Cortex of kidney (tissue), 1 donor: ENCODE measurements at places on chromosomes 1 and 21.

DNA sequence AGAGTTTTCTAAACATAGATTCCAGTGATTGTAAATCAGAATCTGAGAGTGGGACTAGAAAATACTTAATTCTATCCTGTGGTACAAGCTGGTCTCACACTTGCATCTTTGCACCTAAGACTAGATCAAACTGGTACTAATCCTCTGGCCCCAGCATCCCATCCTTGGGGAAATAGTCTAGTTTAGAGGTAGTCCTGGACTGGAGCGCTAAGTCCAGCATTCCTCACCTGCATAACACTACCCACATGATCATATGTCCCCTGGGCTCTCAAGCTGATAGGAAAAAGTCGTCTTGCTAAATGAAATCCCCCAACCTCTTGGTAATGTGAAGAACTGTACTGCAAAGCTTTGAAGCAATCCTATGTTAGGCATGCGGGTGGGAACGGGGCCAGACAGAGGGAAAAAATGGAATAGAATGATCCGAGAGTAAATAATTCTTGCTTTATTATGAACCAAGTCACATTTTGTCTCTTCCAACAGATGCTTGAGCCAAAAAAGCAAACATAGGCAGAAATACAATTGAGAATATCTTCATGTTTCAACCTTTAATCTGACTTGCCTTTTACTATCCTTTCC lies 4.8 kb downstream of the COX20 start:
- DNase-seq: no peak

- no peak for DNase-seq
These were observed 68.9 kb upstream of the CLDN14 start for GRCh38 chr21:36548866-36549265.

GRCh38 chr21:45250272-45250671 lies 37.4 kb downstream of the POFUT2 start:
- no peak for DNase-seq

DNA sequence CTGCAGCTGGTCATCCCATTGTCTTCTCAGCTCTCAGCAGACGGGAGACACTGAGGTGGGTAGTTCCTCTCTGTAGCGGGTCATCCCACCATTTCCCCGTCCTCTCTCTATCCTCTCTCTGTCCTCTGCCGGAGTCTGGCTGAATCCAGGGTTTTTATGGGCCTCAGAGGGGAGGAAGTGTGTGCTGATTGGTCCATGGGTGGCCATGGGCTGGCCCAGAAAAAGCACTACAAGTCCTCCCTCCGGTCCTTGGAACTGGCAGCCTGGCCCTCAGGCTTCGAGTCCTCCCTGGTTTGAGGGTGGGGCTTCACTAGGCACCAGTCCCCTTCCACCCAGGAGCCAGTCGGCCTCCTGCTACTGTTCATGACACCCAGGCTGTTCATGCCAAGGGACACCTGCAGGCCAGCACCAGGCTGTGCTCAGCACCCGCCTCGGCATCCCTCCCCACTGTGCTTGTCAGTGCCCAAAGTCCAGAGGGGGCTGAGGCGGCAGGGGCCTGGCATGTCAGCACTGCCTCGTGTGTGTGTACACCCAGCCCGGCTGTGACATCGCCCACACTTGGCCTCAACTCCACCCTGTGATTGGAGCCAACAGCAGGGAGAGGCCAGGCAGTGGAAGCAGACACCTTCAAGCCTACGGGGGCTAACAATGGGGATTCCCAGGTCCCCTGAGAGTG lies 23.0 kb upstream of the LRRC8C start:
- DNase-seq: no peak

- no peak for DNase-seq
These were observed 330.0 kb downstream of the BARHL2 start for GRCh38 chr1:90386899-90387720.

- DNase-seq: no peak
These were observed at the start of gene TNFRSF8 for GRCh38 chr1:12063141-12064072. TSS of gene TNFRSF8 (plus strand) at chr1:12063303. CDS start at chr1:12063599, 296 bp downstream.

- no peak for DNase-seq
These were observed 20.0 kb upstream of the RD3 start for GRCh38 chr1:211511947-211512346.

DNA sequence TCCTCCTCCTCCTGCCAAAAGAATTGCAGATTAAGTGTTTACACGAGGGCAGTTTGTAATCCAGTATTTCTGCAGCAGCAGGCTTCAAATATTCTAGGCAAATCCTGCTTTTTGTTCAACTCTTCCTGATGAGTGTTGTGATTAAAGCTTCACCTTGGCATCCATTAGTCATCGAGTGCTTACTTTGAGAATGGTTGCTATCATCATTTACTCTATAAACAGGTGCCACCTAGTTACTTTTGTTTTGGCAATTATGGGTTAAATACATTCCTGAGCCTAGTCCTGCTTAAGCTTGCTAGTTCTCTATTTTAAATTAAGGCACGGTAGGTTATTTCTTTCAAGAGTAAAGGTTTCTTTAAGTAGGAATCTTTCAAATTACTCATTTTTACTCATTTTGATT lies 20.3 kb downstream of the PDC start:
- no peak for DNase-seq

- DNase-seq: no peak
These were observed 90.0 kb downstream of the VWA5B1 start for GRCh38 chr1:20380616-20381035.

- DNase-seq: no peak
These were observed 537.5 kb downstream of the LTN1 start for GRCh38 chr21:28455253-28455600.

- DNase-seq: no peak
These were observed 82.8 kb downstream of the CD58 start for GRCh38 chr1:116488071-116488470.

GRCh38 chr21:31878831-31879230 lies 6.0 kb downstream of the HUNK start:
- DNase-seq: no peak

GRCh38 chr1:165476776-165477175 lies 31.9 kb upstream of the RXRG start:
- DNase-seq: no peak

DNA sequence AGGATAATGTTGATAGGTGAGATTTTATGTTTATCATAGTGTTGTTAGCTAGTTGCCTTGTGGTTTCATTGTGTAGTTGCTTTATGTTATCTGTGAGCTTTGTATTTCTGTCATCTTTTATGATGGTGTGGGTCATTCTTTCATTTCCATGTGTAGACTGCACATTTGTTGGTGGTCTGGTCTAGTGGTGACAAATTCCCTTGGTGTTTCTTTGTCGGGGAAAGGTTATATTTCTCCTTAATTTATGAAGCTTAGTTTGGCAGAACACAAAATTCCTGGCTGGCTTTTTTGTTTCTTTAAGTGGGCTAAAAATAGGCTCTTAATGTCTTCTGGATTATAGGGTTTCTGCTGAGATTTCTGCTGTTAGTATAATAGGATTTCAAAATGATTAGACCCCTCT lies 347.2 kb upstream of the ADAMTS5 start:
- no peak for DNase-seq

DNA sequence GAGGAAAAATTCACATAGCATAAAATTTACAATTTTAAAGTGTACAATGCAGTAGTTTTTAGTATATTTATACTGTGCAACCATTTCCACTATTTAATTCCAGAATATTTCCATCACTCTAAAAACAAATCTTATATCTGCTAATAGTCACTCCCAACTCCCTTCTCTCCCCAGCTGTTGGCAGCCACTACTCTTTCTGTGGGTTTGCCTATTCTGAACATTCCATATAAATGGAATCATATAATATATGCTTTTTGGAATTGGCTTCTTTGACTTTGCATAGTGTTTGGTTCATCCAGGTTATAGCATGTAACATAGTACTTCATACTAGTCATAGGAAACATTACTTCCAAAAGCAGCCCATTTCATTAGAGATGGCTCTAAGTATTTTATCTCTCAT lies 25.0 kb upstream of the TMEM39B start:
- DNase-seq: no peak

GRCh38 chr1:156796340-156797097 lies 20.1 kb downstream of the SH2D2A start:
- DNase-seq: no peak

GRCh38 chr1:243264717-243265116 lies 8.9 kb downstream of the SDCCAG8 start:
- no peak for DNase-seq

DNA sequence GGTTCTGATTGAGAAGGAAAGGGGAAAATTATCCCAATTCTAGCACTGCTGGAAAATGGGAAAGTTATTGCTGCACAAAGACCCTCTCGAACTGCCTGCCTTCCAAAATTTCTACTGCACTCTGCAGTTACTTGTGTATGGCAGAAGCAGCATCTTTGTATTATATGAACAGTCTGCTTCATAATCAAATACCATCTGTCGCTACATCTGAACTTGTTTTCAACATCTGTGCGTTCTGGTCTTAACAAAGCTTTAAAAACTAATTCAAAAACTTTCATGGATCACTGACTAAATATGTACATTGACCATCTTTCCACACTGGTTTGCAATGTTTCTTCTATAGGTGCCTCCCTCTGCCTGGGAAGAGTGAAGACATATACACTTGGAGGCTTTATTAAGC lies 79.2 kb downstream of the PROX1 start:
- DNase-seq: no peak

- no peak for DNase-seq
These were observed 52.4 kb upstream of the SLC2A1 start for GRCh38 chr1:43011020-43011419.

- no peak for DNase-seq
These were observed 146.0 kb upstream of the KIAA0040 start for GRCh38 chr1:175338387-175339135.

DNA sequence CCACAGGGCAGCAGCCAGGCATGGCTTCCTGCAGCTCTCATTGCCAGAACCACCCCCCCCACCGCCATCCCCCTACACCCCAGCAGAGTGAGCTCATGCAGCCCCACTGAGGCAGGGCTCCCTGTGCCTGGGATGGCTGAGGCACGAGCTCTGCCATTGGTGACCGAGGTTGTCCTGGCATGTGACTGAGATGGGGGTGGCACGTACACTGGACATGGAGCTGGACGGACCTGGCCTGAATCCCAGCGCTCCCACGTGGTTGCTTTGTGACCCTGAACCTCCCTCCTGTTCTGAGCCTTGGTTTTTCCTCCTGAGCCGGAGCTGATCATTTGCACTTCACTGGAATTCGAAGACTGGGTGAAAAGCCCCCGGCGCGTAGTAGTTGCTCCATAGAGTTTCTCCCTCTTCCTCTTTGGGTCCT lies 28.3 kb downstream of the ALPL start:
- no peak for DNase-seq

DNA sequence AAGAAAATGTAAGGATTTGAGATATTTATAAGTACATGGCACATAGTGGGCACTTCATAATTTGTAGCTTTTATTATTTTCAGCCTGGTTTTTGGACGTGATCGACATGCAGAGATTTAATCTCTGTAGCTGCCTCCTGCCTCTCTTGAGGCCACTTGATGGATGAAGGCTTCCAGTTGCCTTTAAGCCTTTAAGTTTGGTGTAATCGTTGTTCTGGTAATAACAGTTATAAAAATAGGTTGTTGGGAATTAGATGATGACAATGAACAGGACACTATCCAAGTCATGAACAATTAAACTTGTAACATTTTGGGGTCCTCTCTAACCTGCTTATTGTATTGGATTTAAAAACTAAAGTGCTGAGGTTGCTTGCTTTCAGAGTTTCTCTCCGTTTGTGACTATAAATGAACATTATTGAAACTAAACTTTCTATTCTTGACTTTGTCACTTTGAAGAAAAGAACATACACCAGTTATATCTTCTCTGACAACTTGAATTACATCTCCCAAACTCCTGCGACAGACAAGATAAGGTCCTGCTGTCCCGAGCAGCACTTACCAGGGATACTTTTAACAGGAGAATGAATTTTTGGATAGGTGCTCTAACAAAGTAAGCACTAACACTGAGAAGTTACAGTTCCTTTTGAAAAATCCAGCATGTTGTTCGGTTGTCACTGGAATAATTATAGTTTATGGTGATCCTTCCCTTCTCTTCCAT lies 295.0 kb downstream of the NFIA start:
- DNase-seq: no peak

- DNase-seq: no peak
These were observed 125.3 kb downstream of the TRABD2B start for GRCh38 chr1:47871799-47872353.

- DNase-seq: no peak
These were observed 78.1 kb upstream of the CSF3R start for GRCh38 chr1:36560621-36561360.

DNA sequence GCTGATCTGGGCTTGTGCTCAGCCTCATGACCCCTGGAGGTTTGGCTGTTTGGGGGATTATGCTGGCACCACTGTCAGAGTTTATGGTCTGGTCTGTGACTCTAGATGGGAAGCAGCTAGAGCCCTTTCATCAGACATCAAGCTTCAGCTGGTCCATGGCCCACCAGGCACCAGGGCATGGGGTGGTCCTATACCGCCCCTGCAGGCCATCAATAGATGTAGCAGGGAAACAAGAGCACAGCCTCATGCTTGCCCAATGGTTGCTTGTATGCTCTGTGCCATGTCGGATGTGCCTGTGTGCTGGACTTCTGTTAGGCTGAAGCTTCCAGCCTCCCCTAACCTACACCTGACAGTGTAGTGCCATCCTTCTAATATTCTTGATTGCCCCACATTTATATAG lies 71.1 kb upstream of the CD34 start:
- DNase-seq: no peak

GRCh38 chr1:92327794-92328193 lies 28.9 kb downstream of the RPAP2 start:
- DNase-seq: no peak

DNA sequence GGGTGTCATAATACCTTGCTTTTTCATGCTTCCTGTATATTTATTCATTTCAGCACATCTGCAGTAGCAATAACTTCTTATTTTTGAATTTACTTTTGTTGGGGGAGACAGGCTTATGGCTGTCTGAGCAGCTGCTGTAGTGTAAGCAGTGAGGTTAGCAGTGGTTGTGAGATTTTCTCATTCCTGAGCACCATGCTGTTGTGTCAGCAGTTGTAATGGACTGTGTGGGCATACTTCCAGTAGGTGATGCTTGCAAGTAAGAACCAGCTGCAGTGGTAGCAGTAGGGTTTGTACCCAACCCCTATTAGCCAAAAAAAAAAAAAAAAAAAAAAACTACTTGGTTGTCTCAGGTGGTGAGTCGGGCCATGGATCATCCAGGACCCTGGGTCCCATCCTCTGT lies 311.6 kb downstream of the NUF2 start:
- DNase-seq: no peak
